ENCODE measurements at places on chromosomes 6 and 20.

GRCh38 chr20:22861990-22862389 lies 173.1 kb upstream of the SSTR4 start:
- no peak for DNase-seq

GRCh38 chr20:6381887-6382286 lies 259.1 kb upstream of the FERMT1 start:
- no peak for DNase-seq

- no peak for DNase-seq
Measured at GRCh38 chr6:3808759-3809514, 40.2 kb upstream of the FAM50B start.

- no peak for DNase-seq
Measured at GRCh38 chr6:16277101-16277981, 39.0 kb downstream of the GMPR start.

GRCh38 chr20:45840700-45841198 lies 7.2 kb downstream of the SNX21 start:
- DNase-seq = no peak

- DNase-seq = no peak
Measured at GRCh38 chr20:46752728-46753127, 43.3 kb downstream of the SLC2A10 start.

- DNase-seq = no peak
Measured at GRCh38 chr20:44026647-44027342, 112.1 kb downstream of the TOX2 start.

GRCh38 chr20:32518593-32519380 lies 66.3 kb downstream of the NOL4L start:
- no peak for DNase-seq

DNA sequence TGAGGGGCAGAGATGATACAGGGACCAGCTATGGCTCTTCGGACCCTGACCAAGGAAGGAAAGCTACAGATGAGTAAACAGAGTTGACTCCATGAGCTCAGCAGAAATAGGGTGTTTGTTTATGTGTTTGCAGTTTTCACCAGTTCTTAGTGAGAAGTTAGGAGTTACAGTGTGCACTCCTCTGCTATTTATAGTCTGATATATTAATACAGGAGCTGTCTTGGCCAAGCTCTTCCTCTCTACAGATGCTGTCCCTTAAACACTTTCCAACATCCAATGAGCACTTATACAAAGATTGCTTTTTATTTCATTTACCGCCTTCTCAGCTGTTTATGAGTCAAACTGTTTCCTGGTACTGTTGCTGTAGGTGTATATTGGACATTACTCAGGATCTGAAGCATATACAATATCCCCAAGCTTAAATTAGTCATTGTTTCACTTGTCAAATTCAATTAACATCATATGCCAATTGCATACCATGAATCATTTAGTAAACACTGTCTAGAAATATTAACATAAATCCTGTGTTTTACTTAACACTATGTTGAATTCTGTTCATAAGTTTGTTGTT lies 618.0 kb downstream of the PRKN start:
- no peak for DNase-seq

DNA sequence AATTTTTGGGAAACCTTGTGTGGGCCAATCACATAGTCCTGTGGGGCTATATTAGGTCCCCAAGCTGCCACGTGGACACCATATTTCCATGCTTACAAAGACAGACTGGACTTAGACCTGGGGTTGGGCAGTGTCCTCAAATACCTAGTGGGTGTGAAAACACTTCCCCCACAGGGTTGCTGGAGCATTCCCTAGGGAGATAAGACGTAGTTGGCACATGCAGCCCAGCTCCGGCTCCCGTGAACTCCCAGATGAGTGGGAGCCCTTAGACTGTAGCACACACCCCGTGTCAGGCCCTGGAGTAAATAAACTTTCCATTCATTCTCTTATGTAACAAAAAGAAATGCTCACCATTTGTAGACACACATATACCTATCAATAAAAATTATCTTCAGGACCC lies 14.2 kb downstream of the KCNG1 start:
- no peak for DNase-seq
